ENCODE measurements at places on chromosomes 1 and 21.

- no peak for DNase-seq
Observed at GRCh38 chr21:34894401-34894800, 154.7 kb downstream of the RUNX1 start.

- no peak for DNase-seq
Observed at GRCh38 chr21:45988366-45989347, 7.1 kb downstream of the COL6A1 start.

GRCh38 chr1:173451981-173452380 is 25.2 kb upstream of the PRDX6 start:
- no peak for DNase-seq

- DNase-seq, result no peak
Observed at GRCh38 chr1:235002706-235003300, 125.8 kb downstream of the TOMM20 start.

DNA sequence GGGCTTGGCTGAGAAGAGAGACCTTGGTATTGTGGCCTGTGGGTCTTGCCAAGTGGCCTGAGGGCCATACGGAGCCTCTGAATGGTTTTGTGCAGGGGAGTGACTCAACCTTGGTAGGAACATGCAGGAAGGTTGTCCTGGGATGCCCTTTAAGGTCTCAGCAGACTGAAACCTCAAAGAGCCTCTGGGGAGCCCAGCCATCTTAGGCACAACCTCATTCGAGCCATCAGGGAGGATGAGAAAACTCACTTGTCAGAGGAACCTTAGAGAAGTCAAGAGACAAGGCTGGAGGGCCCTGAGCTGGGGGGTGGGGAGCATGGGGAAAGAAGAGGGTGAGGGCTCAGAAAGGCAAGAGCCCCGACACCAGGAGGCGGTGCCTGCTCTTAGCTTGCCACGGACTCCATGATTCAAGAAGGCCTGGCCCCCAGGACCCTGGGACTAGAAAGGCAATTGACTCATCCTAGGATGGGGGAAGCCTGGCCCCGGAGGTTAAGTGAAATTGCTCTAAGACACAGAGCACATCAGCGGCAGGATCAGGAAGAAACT is 13.0 kb downstream of the IFI6 start:
- no peak for DNase-seq

DNA sequence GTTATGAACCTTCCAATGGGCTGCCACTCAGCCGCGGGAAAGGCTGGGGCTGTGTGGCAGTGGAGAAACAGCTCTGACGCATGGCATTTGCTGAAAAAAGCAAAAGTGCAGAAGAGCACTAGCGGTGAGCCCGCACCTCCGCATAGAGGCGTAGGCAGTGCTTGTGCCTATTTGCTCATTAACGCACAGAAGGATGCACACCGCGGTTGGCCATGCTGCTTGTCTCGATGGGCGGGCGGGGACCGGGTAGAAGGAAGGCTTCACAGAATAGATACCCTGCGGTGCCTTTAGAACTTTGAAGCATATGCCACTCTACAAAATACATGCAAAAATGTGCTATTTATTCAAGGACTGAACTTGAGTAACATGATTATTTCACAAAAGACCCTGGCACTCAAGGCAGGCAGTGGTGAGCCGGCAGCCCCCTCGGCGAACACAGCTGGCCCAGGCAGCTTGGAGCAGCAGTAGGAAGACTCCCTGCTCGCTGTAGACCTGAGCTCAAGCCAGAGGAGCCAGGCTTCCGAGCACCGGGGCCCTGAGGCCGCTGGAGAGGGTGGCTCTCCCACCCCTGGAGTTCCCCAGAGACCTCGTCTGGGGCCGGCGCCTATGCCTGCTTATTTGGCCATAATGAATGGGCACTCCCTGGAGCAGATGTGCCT is 71.5 kb downstream of the SIK1 start:
- DNase-seq, result no peak

GRCh38 chr1:218557731-218558130 is 212.6 kb downstream of the TGFB2 start:
- DNase-seq, result peak; percentile 45

DNA sequence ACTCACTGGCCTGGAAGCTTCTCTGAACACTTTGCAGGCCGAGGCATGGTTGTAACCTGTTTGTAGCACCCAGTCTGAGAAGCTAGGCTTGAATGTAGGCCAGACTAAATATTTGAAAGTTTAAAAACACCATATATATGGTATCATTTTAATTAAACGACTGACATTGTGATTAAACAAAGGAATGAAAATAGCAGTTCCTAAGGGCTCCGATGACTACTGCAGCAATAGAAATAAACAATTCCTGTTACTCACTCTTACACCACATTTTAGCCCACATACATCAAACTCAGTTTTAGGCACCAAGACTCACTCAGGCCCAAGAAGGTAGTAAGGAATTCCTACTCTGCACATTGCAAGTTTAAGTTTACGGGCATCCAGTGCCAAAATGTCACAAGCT is 281.2 kb downstream of the AKT3 start:
- DNase-seq, result no peak

Measured in dorsolateral prefrontal cortex (tissue), 122 donors.